Activated T-helper 2 cell treated with anti-CD3 and anti-CD28 coated beads, Interferon-gamma antibody, Interleukin-2, Interleukin-4, amounts not matched to agents 10 μg/mL and 5 μg/mL and 100 μg/mL, durations not matched to agents 14 hours and 24 hours and 36 hours (primary cell): ENCODE measurements at places on chromosomes 3 and 15. TPM values are rescaled to one million over a fixed set of nuclear protein-coding genes. Genes with fewer than 3 reads are reported as not detected.

- H3K4me1 ChIP-seq, result peaks cover 50% of the 10 kb centered on the region
- H3K4me3 ChIP-seq, result no peak overlapping the region
- DNase-seq, result no peak
- no peak overlapping the region for H3K27ac ChIP-seq
- peaks cover 67% of the 10 kb centered on the region for H3K36me3 ChIP-seq
- peaks cover 3% of the 10 kb centered on the region for H3K27me3 ChIP-seq
Measured at GRCh38 chr3:192901435-192901834, 16.2 kb downstream of the MB21D2 start.

GRCh38 chr3:71498543-71498942 is 85.0 kb downstream of the FOXP1 start:
- no peak overlapping the region for H3K4me3 ChIP-seq
- H3K27me3 ChIP-seq, result no peaks in the 10 kb centered on the region
- no peak overlapping the region for H3K27ac ChIP-seq
- H3K36me3 ChIP-seq, result peaks cover 6% of the 10 kb centered on the region

GRCh38 chr3:197913641-197914380 is 36.2 kb upstream of the RPL35A start:
- DNase-seq, result no peak
- no peaks in the 10 kb centered on the region for H3K27me3 ChIP-seq
- H3K27ac ChIP-seq, result no peak overlapping the region
- no peaks in the 10 kb centered on the region for H3K36me3 ChIP-seq

GRCh38 chr15:95829062-95829461 is 501.4 kb upstream of the NR2F2 start:
- peaks cover 4% of the 10 kb centered on the region for H3K27me3 ChIP-seq
- H3K36me3 ChIP-seq, result no peaks in the 10 kb centered on the region
- H3K4me3 ChIP-seq, result no peak overlapping the region
- H3K4me1 ChIP-seq, result no peaks in the 10 kb centered on the region
- no peak overlapping the region for H3K27ac ChIP-seq

Gene TM4SF4
- total RNA-seq, result not detected in 2 replicates

Gene NANOGP8
- not detected in 2 replicates for total RNA-seq

GRCh38 chr3:31300456-31301443 is 232.0 kb upstream of the STT3B start:
- H3K27ac ChIP-seq, result no peak overlapping the region
- H3K27me3 ChIP-seq, result no peaks in the 10 kb centered on the region
- DNase-seq, result no peak
- H3K4me3 ChIP-seq, result no peak overlapping the region

GRCh38 chr3:169996063-169996462 is 29.5 kb downstream of the SEC62 start:
- H3K4me1 ChIP-seq, result peaks cover 13% of the 10 kb centered on the region
- H3K36me3 ChIP-seq, result peaks cover 37% of the 10 kb centered on the region
- H3K4me3 ChIP-seq, result no peak overlapping the region
- DNase-seq, result no peak
- H3K27me3 ChIP-seq, result no peaks in the 10 kb centered on the region

GRCh38 chr15:40333922-40334492 is 6.7 kb downstream of the CCDC9B start:
- H3K27ac ChIP-seq, result peak overlapping the region; percentile 80

GRCh38 chr15:33395321-33395720 is 84.6 kb downstream of the RYR3 start:
- no peak for DNase-seq
- H3K4me3 ChIP-seq, result no peak overlapping the region
- H3K4me1 ChIP-seq, result no peaks in the 10 kb centered on the region
- no peaks in the 10 kb centered on the region for H3K27me3 ChIP-seq

Gene ZNF80
- 0.64 and 0.74 TPM in 2 replicates for total RNA-seq

GRCh38 chr3:176032043-176032442 is 1165.2 kb downstream of the TBL1XR1 start:
- H3K36me3 ChIP-seq, result no peaks in the 10 kb centered on the region
- no peak for DNase-seq
- H3K27ac ChIP-seq, result no peak overlapping the region
- no peaks in the 10 kb centered on the region for H3K4me1 ChIP-seq

- no peaks in the 10 kb centered on the region for H3K36me3 ChIP-seq
- H3K4me3 ChIP-seq, result no peak overlapping the region
- no peak overlapping the region for H3K27ac ChIP-seq
- DNase-seq, result no peak
- H3K4me1 ChIP-seq, result no peaks in the 10 kb centered on the region
- no peaks in the 10 kb centered on the region for H3K27me3 ChIP-seq
Measured at GRCh38 chr3:87414271-87414670, 137.9 kb upstream of the POU1F1 start.

DNA sequence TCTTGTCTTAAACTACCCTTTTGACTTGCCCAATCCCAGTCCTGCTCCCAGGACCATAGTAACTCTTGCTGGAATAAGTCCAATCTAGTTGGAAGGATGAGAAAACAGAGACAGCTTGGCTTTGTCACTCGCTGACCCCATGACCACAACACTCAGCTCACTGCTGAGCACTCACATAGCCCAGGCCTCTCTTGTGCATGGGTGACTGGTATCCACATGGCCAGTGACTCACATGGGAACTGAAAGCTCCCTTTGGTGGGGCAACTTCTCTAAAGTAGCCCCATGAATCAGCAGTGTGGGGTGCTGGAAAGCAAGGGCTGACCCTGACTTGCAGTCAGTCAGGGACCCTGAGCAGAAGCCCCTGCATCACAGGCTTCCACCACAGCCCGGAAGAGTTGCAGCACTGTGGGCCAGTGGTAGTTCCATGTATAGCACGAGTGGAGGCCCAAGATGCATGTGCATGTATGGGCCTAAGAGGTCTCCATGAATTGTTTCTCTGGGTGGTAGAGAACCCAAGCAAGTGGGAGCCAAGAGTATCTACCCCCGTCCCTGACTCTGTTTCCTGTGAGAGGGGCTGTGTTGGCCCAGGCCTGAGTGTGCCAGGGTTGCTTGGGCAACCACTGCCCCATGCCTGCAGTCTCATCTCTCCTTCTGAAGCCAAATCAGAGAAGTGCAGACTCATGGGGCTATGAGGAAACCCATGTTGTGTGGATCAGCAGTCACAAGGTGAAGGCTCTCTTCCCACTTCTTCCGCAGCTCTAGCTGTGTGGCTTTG is 62.1 kb upstream of the XCR1 start:
- no peak overlapping the region for H3K4me3 ChIP-seq
- H3K27ac ChIP-seq, result no peak overlapping the region
- H3K27me3 ChIP-seq, result peaks cover 63% of the 10 kb centered on the region

DNA sequence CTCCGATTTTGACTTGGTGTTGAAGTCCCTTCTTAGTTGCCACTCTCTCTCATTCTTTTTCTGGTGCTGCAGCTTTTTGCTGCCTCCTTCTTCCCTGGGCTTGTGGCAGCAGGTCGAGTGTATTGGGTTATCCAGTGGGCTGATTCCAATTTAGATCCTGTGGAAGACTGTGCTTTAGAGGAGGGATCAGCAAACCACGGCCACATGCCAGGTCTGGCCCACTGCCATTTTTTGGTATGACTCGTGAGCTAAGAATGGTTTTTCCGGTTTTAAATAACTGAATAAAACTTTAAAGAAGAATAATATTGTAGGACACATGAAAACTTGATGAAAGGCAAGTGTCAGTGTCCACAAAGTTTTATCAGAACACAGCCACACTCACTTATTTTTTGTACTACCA is 330.5 kb downstream of the ROBO2 start:
- no peaks in the 10 kb centered on the region for H3K27me3 ChIP-seq
- H3K4me3 ChIP-seq, result no peak overlapping the region
- no peak overlapping the region for H3K27ac ChIP-seq
- no peaks in the 10 kb centered on the region for H3K4me1 ChIP-seq

Gene CKMT1B
- 0.32 and 0.53 TPM in 2 replicates for total RNA-seq

- peaks cover 4% of the 10 kb centered on the region for H3K27me3 ChIP-seq
- no peaks in the 10 kb centered on the region for H3K36me3 ChIP-seq
- no peak overlapping the region for H3K4me3 ChIP-seq
- H3K27ac ChIP-seq, result no peak overlapping the region
- no peak for DNase-seq
Measured at GRCh38 chr3:16838561-16838960, 46.2 kb upstream of the PLCL2 start.

Gene ARPIN
- not detected in 2 replicates for total RNA-seq

Gene SUSD5
- total RNA-seq, result not detected in 2 replicates

Gene GOLGA6L9
- 1.3 and 1.7 TPM in 2 replicates for total RNA-seq

Gene THSD4
- 0.07 TPM in 1 of 2 replicates, not detected in the other for total RNA-seq

DNA sequence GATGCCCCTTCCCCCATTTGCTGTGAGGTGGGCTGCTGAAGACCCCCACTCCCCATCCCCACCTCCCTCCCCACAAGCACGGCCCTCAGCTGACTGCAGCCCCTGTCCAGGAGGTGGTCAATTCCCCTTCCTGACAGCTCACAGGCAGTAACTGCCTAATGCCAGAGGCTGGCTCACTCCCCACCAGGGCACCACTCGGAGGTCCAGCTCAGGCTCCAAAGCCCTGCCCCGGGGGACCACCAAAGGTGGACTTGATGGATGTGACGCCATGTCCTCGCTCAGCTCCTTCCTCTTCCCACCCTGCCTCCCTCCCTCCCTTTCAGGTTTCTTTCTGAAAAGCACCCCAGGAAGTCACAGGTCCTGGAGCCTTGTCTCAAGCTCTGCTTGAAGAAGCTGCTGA is 82.8 kb downstream of the MEGF11 start:
- H3K4me3 ChIP-seq, result no peak overlapping the region
- no peaks in the 10 kb centered on the region for H3K4me1 ChIP-seq
- peaks cover 11% of the 10 kb centered on the region for H3K27me3 ChIP-seq

DNA sequence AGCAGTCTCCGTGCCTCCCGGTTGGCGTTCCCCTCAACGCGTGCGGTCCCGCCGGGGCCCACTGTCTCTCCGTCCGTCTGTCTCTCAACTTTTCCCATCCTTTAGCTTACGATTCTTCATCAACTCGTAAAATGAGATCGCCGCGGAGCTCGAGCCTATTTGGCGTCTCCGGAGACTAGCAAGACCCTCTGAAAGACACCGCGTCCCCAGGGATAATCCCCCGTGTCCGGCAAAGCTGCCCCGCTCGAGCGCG is 3.4 kb downstream of the GATA2 start:
- H3K27ac ChIP-seq, result peak overlapping the region; percentile 49
- H3K4me3 ChIP-seq, result peak overlapping the region; percentile 60
- H3K27me3 ChIP-seq, result peaks cover 67% of the 10 kb centered on the region
- peaks cover 13% of the 10 kb centered on the region for H3K4me1 ChIP-seq

- peak overlapping the region; percentile 42 for H3K27ac ChIP-seq
- no peak for DNase-seq
- H3K27me3 ChIP-seq, result no peaks in the 10 kb centered on the region
Measured at GRCh38 chr3:100333970-100334487, 528 bp upstream of the NIT2 start.

DNA sequence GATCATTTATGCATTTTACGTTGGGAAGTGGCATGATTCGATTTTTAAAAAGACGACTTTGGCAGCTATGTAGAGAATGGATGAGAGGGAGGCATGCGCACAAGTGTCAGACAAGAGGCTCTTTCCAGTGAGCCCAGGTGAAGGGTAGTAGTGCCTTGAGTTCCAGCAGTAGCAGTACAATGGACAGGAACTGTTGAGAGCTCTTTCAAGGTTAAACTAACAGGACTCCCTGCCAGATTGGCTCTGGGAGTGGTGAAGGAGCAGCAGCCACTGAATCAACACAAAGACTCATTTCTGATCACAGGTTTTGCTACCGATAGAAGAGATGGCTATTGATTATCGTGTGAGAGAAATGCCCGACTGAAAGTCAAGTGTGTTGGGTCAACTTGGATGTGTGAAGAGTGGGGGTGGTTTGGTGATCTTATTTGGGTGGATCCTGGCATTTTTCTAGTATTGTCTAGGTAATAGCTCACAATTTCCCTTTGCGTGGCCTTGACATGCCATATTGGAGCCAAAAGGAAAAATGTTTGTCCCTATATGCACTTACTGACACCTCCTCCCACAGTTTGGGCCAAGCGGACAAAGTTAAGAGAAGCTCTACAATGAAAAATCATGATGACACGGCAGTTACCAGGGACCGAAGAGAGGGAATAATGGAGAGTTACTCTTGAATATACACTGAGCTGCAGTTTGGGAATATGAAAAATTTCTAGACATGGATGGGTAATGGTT is 81.6 kb upstream of the MDFIC2 start:
- H3K27me3 ChIP-seq, result no peaks in the 10 kb centered on the region
- no peak overlapping the region for H3K27ac ChIP-seq
- no peaks in the 10 kb centered on the region for H3K4me1 ChIP-seq
- H3K36me3 ChIP-seq, result no peaks in the 10 kb centered on the region
- no peak for DNase-seq

Gene AMOTL2
- not detected in 2 replicates for total RNA-seq

Gene ERC2
- total RNA-seq, result 0.09 and 0.32 TPM in 2 replicates

DNA sequence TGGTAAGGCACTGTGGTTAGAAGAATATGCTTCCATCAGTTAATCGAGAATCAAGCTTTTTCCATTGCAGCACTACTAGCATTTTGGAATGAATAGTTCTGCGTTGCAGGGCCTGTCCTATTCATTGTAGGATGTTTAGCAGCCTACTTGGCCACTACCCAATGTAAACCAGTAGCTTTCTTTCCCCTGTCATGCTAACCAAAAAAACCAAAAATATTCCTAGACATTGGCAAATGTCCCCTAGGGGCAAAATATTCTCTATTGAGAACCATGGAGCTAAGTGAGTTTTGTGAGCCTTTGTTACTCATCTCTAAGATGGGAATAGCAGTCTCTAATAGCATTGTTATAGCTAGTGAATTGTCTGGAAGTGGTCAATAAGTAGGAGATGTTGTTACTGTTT is 187.2 kb downstream of the CADPS start:
- H3K36me3 ChIP-seq, result no peaks in the 10 kb centered on the region
- DNase-seq, result no peak
- H3K4me1 ChIP-seq, result no peaks in the 10 kb centered on the region
- H3K27me3 ChIP-seq, result no peaks in the 10 kb centered on the region
- H3K4me3 ChIP-seq, result no peak overlapping the region
- H3K27ac ChIP-seq, result no peak overlapping the region

DNA sequence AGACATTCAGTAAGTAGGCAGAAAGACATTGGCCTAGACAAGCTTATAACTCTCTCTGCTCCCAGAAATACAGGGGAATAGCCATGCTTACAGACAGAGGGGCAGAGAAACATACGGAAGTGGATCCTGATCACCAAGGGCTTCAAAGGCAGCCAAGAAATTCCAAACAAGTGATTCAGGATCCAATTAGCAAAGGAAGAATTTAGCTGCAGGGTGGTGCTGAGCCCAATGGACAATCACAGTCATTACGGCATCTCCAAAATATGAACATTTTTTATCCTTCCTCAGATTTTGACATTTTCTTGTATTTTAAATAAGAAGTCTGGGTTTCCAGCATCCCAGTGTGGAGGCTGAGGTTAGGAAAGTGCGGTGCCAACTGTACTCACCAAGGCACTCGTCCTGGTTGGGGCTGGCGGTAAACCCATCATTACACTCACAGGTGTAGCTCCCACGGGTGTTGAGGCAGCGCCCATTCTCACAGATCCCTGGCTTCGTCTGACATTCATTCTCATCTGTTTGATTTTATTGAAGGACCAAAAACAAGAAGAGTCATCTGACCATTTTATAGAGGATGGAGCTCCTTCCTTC is 96.8 kb downstream of the DUT start:
- H3K4me3 ChIP-seq, result no peak overlapping the region
- H3K36me3 ChIP-seq, result no peaks in the 10 kb centered on the region
- H3K4me1 ChIP-seq, result no peaks in the 10 kb centered on the region
